Hindlimb muscle (tissue), 1 donor: ENCODE measurements at places on chromosomes 2 and 18.

GRCh38 chr2:64785245-64785644 is 131.5 kb upstream of the SERTAD2 start:
- DNase-seq = no peak

DNA sequence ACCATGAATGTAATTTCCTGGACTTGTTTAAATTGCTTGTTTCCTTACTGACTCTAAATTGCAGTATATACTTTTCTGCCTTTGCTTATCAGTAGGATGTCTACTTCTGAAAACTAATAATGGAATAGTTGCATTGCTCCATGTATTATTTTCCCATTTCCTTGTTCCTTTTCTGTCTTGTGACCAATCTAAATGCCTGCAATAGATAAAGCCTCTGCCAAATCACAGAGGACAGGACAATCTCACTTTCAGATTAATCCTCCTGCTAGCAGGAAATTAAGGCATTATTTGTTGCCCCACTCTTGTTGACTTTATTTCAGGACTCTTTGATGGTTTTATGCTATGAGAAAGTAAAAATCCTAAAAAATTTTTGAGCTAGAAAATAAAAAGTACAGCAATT is 4.7 kb upstream of the ESCO1 start:
- no peak for DNase-seq

GRCh38 chr18:62281684-62282083 is 43.4 kb upstream of the TNFRSF11A start:
- peak; percentile 49 for DNase-seq

- no peak for DNase-seq
Observed at GRCh38 chr2:24181849-24182248, 7.0 kb downstream of the FAM228A start.
